Gastroesophageal sphincter (tissue), 4 donors: ENCODE measurements at places on chromosomes 2 and 18.
A peak's percentile ranks its signal among the peaks of the same experiment; 100 is the strongest.

- no peaks in the 10 kb centered on the region for H3K4me1 ChIP-seq
- no peaks in the 10 kb centered on the region for H3K36me3 ChIP-seq
- no peaks in the 10 kb centered on the region for H3K27me3 ChIP-seq
- no peak overlapping the region for H3K4me3 ChIP-seq
- no peak for ATAC-seq
Observed at GRCh38 chr2:182416191-182416590, 10.6 kb downstream of the PDE1A start.

GRCh38 chr2:174662859-174663258, 65.3 kb upstream of the WIPF1 start:
- no peak for ATAC-seq
- H3K27ac ChIP-seq: no peak overlapping the region
- no peaks in the 10 kb centered on the region for H3K36me3 ChIP-seq

GRCh38 chr2:60552078-60552850, 1.2 kb downstream of the BCL11A start:
- ATAC-seq: no peak
- peaks cover 38% of the 10 kb centered on the region for H3K4me1 ChIP-seq
- peaks cover 98% of the 10 kb centered on the region for H3K27me3 ChIP-seq
- H3K27ac ChIP-seq: peak overlapping the region; percentile 81
- peak overlapping the region; percentile 70 for H3K4me3 ChIP-seq
- no peaks in the 10 kb centered on the region for H3K36me3 ChIP-seq

GRCh38 chr2:176582990-176583481, 313.8 kb downstream of the MTX2 start:
- H3K27me3 ChIP-seq: peaks cover 5% of the 10 kb centered on the region
- ATAC-seq: peak; percentile 57
- no peaks in the 10 kb centered on the region for H3K36me3 ChIP-seq
- no peaks in the 10 kb centered on the region for H3K4me1 ChIP-seq
- H3K27ac ChIP-seq: no peak overlapping the region

GRCh38 chr2:215601990-215602721, 166.3 kb upstream of the FN1 start:
- peak overlapping the region; percentile 30 for H3K27ac ChIP-seq
- no peaks in the 10 kb centered on the region for H3K27me3 ChIP-seq
- no peaks in the 10 kb centered on the region for H3K36me3 ChIP-seq
- no peak overlapping the region for H3K4me3 ChIP-seq
- peak; percentile 43 for ATAC-seq

DNA sequence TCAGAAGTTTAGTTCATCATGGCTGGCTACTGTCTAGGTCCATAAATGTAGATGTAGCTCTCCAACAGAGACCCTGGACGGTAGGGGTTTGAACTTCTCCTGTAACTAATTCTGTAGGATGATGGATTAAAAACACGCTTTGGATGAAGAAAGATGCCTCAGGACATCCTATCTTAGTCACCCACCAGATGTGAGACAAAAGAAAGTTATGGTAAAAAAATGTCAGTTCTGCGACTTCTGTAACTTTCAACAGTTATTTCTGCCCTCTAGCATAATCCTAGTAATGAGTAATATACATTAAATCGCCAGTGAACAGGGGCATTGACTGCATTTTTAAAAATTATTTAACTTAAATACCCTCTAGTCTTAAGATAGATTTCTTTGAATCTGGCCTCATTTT, 210.1 kb upstream of the LRATD1 start:
- no peak for ATAC-seq
- H3K27me3 ChIP-seq: no peaks in the 10 kb centered on the region
- no peak overlapping the region for H3K27ac ChIP-seq
- H3K4me1 ChIP-seq: peaks cover 2% of the 10 kb centered on the region
- no peaks in the 10 kb centered on the region for H3K36me3 ChIP-seq

- H3K4me1 ChIP-seq: no peaks in the 10 kb centered on the region
- H3K36me3 ChIP-seq: no peaks in the 10 kb centered on the region
- H3K27me3 ChIP-seq: no peaks in the 10 kb centered on the region
- peak overlapping the region; percentile 14 for H3K27ac ChIP-seq
- H3K4me3 ChIP-seq: no peak overlapping the region
Observed at GRCh38 chr2:120552079-120552478, 183.6 kb upstream of the GLI2 start.

GRCh38 chr2:98985905-98986666, 50.1 kb upstream of the CRACDL start:
- no peaks in the 10 kb centered on the region for H3K27me3 ChIP-seq
- H3K36me3 ChIP-seq: no peaks in the 10 kb centered on the region
- no peak for ATAC-seq

DNA sequence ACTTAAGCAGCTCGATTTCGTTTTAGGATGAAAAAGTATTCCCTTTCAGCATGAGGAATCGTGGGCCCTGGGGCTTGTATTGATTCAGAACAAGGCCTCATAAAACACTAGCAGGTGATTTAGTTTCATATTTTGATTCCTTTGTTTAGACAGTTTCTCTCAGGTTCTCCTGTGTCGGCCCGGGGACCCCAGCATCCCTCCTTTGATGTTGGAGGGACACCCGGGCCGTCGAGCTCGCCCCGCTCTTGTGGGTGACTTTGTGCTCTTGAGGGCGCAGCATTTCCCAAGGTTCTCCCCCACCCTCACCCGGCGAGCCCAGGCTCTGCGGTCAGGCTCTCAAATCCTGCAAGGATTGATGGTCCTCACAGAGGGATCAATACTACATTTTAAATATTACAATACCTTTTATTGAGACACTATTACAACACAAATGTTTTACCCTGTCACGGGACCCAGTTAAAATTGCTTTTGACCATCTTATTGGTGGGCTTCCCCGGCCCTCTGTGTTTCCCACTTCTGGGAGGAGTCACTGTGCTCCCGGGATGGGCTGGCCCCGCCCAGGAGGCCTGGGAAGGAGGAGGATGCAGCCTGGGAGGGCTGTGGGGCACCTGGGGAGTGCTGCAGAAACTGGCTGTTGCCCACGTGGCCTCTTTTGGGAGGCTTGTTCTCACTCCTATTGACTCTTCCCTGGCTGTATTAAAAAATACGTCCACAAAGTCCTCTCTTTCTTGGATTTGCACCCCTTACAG, 222.6 kb downstream of the INSIG2 start:
- H3K4me1 ChIP-seq: peaks cover 18% of the 10 kb centered on the region
- peak overlapping the region; percentile 61 for H3K4me3 ChIP-seq
- H3K27ac ChIP-seq: no peak overlapping the region
- H3K27me3 ChIP-seq: peaks cover 59% of the 10 kb centered on the region
- H3K36me3 ChIP-seq: no peaks in the 10 kb centered on the region
